ENCODE measurements at places on chromosomes 3 and 15.
A peak's percentile ranks its signal among the peaks of the same experiment; 100 is the strongest.

- DNase-seq = no peak
Measured at GRCh38 chr15:77002436-77002835, 7.5 kb downstream of the PSTPIP1 start.

- no peak for DNase-seq
Measured at GRCh38 chr15:99414755-99415731, 150.7 kb upstream of the MEF2A start.

- DNase-seq = no peak
Measured at GRCh38 chr3:72976281-72976741, 20.3 kb upstream of the PPP4R2 start.

- DNase-seq = no peak
Measured at GRCh38 chr3:52032702-52033408, 23.5 kb downstream of the DUSP7 start.

GRCh38 chr3:59001675-59002074 lies 48.1 kb downstream of the CFAP20DC start:
- no peak for DNase-seq

- DNase-seq = no peak
Measured at GRCh38 chr3:42708611-42709151, 6.1 kb upstream of the HHATL start.

GRCh38 chr15:94021621-94022320 lies 209.6 kb upstream of the MCTP2 start:
- DNase-seq = no peak

DNA sequence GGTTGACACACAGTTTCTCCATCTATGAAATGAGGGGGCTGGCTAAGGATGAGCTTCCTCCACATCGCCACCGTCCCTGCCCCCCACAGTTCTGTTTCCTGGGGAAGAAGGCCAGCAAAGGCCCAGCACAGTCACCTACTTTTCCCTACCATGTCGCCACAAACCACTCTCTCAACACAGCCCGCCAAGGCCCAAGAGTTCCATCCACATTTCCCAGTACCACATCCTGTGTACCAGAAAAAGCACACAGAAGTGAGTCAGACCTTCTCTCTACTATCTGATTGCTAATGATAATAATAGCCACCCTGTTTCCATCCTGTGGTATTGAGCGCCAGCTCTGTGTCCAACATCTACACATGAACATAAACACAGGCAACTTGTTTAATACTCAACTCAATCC lies 30.3 kb upstream of the C15orf39 start:
- no peak for DNase-seq

DNA sequence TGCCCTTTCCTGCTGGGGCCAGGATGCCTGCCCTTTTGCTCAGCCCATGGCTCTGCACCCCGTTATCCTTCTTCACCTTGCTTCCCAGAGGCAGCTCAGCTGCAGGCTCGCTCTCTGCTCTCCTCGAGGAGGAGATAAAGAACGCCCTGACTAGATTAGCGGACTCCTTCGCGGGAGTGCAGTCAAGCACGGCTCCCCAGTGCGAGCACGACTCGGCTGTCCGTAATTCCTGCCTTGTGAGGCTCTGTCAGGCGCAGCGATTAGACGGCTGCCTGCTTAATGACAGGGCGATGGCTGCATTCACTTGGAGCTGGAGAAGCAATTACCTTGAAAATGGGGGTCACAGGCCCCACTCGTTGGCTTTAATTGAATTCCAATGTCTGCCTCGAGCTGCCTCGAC lies 25.9 kb downstream of the TLE3 start:
- DNase-seq = peak; percentile 57

GRCh38 chr3:128491691-128491940 lies 1.4 kb downstream of the GATA2 start:
- DNase-seq = no peak

GRCh38 chr3:72078676-72079368 lies 293.9 kb upstream of the PROK2 start:
- DNase-seq = no peak

DNA sequence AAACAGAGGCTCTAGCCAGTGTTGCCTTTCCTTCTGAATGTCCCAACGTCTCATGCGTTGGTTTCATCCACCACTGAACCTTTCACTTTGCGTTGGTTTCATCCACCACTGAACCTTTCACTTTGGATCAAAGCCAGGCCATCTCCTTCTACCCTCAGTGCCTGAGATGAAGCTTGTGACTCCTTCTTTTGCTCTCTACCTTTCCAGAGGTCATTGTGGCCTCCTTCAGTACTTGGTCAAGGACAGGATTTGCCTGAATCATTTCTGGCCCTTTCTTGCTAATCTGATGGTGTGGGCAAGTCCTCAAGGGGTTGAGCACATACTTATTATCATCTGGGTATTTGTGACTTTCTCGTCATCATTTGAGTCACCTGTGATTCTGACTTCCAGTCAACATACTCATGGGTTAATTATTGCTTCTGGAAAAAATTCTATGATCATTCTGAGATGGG lies 50.0 kb downstream of the SELENOT start:
- DNase-seq = no peak

- no peak for DNase-seq
Measured at GRCh38 chr15:94028809-94029208, 202.6 kb upstream of the MCTP2 start.

GRCh38 chr15:51853998-51854397 lies 24.5 kb downstream of the TMOD3 start:
- DNase-seq = no peak

GRCh38 chr3:15205934-15206661 lies at the start of gene CAPN7:
TSS of gene CAPN7 (plus strand) at chr3:15206246. CDS start at chr3:15206496, 250 bp downstream.
- peak; percentile 91 for DNase-seq

- DNase-seq = no peak
Measured at GRCh38 chr3:126816298-126816697, 112.3 kb downstream of the CHCHD6 start.

- DNase-seq = peak; percentile 66
Measured at GRCh38 chr3:54427941-54428871, 305.9 kb downstream of the CACNA2D3 start.

DNA sequence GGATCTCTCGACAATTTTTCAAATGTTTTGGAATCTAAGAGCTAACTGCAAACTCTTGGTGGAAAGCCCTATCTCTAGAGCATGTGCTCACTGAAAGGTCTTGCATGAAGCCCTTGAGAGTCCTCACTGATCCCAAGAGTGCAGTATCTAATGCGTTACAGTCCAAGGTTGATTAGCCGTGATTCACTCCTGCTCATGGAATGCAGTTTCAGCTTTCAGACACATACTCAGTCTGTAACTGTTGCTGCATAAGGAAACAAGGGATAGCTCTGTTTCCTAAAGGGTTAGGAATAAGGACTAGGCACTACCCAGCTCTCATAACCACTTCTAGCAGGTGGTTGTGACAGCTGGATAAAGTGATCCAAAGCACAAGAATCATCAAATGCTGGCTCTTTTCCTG lies 687.4 kb upstream of the CFAP20DC start:
- no peak for DNase-seq

GRCh38 chr3:181317508-181317907 lies 328.0 kb upstream of the DNAJC19 start:
- DNase-seq = no peak

- no peak for DNase-seq
Measured at GRCh38 chr15:86840996-86841395, 761.3 kb downstream of the AGBL1 start.

GRCh38 chr15:53713218-53713617 lies 46.2 kb downstream of the WDR72 start:
- no peak for DNase-seq

- peak; percentile 63 for DNase-seq
Measured at GRCh38 chr3:55488398-55489055, 1.4 kb upstream of the WNT5A start.

- DNase-seq = no peak
Measured at GRCh38 chr3:160981217-160981938, 123.8 kb downstream of the B3GALNT1 start.

- DNase-seq = no peak
Measured at GRCh38 chr3:48128774-48129173, 59.4 kb downstream of the CDC25A start.

GRCh38 chr15:39451121-39451688 lies 129.7 kb upstream of the THBS1 start:
- no peak for DNase-seq

DNA sequence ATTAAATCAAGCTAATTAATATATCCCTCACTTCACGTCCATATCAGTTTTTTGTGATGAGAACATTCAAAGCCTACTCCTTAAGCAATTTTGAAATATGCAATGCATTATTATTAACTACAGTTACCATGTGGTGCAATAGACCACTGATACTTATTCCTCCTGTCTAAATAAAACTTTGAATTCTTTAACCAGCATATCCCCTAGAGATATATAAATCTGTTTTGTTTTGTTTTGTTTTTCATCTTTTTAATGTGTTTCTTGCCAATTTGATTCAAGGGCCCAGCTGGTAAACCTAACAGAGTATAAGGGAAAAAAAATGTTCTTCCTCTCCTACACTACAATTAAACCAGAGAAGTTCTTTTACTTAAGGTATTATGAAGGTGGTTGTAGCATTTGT lies 524.2 kb downstream of the NAALADL2 start:
- no peak for DNase-seq

DNA sequence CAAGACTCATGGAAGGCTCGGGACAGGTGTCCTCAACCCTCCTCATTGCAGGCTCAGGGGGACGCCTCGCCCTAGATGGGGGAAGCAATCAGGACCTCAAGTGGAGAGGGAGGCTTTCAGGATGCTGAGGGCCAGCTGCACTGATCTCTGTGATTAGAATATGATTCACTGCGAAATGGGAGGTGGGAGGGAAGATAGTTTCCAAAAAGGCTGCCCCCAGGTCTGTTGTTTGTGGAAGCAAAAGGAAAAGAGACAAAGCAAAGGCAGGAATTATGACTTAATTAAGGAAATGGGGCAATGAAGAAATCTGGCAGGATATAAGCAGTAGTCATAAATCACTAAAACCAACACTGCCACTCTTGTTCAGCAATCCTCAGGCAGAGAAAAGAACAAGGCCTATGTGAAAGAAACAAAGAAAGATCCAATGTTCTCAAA lies 85.6 kb upstream of the ABHD17C start:
- no peak for DNase-seq

DNA sequence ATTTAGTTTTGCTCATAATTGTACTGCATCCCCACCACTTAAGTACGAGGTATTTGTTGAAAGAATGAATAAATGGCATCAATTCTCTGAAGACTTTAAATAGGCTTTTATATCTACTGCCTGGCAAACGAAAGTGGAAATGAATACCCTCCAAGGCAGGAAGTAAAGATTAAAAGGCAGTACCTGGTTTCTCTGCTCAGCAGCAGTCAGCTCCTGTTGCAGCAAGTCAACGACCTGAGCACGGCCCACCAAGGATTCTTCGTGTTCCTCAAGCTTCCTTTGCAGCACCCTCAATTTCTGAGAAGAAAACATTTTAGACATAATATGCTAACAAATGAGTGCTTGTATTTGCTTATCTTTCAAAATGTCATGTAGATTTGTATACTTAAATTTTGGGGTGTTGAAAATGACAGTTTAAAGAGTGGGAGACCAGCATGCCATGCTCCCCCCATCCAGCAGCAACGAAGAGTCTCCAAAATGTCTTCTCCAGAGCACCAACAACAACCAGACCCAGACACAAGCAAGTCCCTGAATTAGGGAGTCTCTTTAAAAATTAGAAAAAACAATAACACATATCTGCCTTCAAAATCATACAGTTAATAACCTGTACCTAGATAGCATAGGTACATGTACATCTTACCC lies 31.2 kb downstream of the GOLGB1 start:
- DNase-seq = no peak

DNA sequence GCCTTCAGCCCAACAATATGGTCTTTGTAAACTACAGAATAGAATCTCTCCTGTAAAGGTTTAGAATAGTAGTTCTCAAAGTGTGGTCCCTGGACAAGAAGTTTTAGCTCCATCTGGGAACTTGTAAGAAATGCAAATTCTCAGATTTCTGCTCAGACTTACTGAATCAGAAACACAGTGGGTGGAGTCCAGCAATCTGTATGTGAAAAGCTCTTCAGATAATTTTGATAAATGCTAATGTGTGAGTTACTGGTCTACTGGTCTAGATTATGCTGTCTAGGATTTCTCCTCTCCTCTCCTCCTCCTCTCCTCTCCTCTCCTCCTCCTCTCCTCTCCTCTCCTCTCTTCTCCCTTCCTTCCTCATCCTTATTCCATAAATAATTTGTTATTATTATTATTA lies 57.5 kb downstream of the RBMS3 start:
- no peak for DNase-seq

Data from neuronal stem cell (in vitro differentiated cells).